ENCODE measurements at places on chromosomes 1 and 21.
A peak's percentile ranks its signal among the peaks of the same experiment; 100 is the strongest.

- H3K4me3 ChIP-seq, result no peak overlapping the region
- H3K27me3 ChIP-seq, result no peaks in the 10 kb centered on the region
- peaks cover 52% of the 10 kb centered on the region for H3K4me1 ChIP-seq
- no peaks in the 10 kb centered on the region for H3K36me3 ChIP-seq
Observed at GRCh38 chr21:34336245-34336644, 27.6 kb upstream of the KCNE2 start.

- H3K4me3 ChIP-seq, result no peak overlapping the region
- no peaks in the 10 kb centered on the region for H3K27me3 ChIP-seq
- no peaks in the 10 kb centered on the region for H3K36me3 ChIP-seq
- no peak for DNase-seq
- H3K4me1 ChIP-seq, result no peaks in the 10 kb centered on the region
Observed at GRCh38 chr1:154316704-154317103, 4.2 kb upstream of the AQP10 start.

DNA sequence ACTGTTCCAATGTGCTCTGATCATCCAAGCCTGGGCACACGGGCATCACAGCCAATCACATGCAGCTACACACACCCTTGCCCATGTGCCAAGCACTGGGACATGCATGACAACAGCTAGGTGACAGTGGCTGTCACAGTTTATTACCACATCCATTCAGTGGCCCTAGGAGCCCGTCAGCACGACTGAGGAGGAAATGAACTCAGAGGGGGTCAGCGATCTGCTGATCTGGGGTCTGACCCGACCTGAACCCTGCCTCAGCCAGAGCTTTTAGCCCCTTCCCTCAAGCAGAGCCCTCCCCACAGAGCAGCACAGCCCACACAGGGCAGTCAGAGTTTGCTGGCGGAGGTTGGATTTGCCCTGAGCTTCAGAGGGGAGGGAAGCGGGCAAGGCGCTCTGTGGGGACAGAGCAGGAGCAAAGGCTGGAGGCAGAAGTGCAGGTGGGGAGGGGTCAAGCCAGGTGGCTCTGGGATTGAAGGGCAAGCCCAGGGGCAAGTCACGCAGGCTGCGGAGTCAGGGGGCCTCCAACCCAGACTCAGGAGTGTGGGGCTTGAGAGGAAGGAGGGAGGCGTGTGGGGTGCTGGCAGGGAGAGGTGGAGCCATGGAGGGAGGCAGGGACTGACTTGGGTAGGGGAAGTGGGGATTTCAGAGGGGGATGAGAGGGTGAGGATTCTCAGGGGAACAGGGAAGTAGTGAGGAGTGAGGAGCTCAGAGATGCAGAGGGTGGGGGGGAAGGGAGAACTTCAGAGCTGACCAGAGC, 10.4 kb downstream of the SH3BGRL3 start:
- no peaks in the 10 kb centered on the region for H3K36me3 ChIP-seq
- H3K4me1 ChIP-seq, result no peaks in the 10 kb centered on the region
- H3K27ac ChIP-seq, result peak overlapping the region; percentile 12
- H3K27me3 ChIP-seq, result no peaks in the 10 kb centered on the region
- H3K4me3 ChIP-seq, result no peak overlapping the region
- DNase-seq, result no peak

- no peaks in the 10 kb centered on the region for H3K4me1 ChIP-seq
- H3K4me3 ChIP-seq, result no peak overlapping the region
- H3K27me3 ChIP-seq, result no peaks in the 10 kb centered on the region
- H3K27ac ChIP-seq, result no peak overlapping the region
Observed at GRCh38 chr1:227899820-227900449, 47.8 kb downstream of the WNT9A start.

DNA sequence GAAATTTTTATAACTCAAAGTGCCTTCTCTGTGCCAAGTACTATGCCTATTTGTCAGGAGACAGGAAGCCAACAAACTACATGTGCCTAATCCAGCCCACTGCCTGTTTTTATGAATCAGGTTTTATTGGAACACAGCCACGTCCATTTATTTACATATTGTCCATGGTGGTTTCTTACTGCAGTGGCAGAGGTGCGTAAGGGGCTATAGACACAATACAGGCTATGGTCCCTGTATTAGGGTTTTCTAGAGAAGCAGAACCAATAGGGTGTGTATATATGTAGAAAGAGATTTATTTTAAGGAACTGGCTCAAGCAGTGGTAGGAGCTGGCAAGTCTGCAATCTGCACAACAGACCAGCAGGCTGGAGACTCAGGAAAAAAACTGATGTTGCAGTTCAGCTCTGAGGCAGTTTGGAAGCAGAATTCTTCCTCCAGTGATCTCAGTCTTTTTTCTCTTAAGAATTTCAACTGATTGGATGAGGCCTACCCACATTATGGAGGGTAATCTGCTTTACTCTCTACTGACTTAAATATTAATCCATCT, 15.4 kb downstream of the PPIE start:
- H3K27ac ChIP-seq, result peak overlapping the region; percentile 77
- H3K27me3 ChIP-seq, result no peaks in the 10 kb centered on the region
- H3K4me3 ChIP-seq, result no peak overlapping the region
- H3K36me3 ChIP-seq, result peaks cover 85% of the 10 kb centered on the region

DNA sequence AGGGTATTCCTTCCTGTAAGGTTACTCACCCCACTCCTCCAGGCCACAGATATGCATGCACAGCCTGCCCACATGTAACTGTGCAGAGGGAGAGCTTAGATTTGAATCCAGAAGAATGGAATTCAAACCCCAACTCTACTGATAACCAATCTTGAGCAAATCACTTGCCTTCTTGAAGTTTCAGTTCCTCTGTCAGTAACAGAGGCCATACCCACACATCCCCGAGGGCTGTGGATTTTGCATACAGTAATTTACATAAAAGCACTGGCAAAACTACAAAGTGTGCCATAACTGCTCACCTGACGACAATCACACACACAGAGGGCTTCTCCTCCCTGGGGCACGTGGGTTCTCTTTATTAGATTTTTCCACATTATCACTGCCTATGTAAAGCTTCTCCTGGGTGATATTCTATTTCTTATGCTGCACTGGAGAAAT, 18.6 kb downstream of the CD247 start:
- H3K4me1 ChIP-seq, result no peaks in the 10 kb centered on the region
- H3K27ac ChIP-seq, result no peak overlapping the region
- no peak overlapping the region for H3K4me3 ChIP-seq
- no peaks in the 10 kb centered on the region for H3K27me3 ChIP-seq
- H3K36me3 ChIP-seq, result no peaks in the 10 kb centered on the region

- H3K4me3 ChIP-seq, result peak overlapping the region; percentile 62
- no peaks in the 10 kb centered on the region for H3K36me3 ChIP-seq
- DNase-seq, result no peak
- no peak overlapping the region for H3K27ac ChIP-seq
- no peaks in the 10 kb centered on the region for H3K27me3 ChIP-seq
Observed at GRCh38 chr1:16072616-16073484, 601 bp downstream of the FAM131C start.

- no peak overlapping the region for H3K4me3 ChIP-seq
- no peak overlapping the region for H3K27ac ChIP-seq
- no peaks in the 10 kb centered on the region for H3K27me3 ChIP-seq
- no peak for DNase-seq
Observed at GRCh38 chr1:76237211-76237610, 162.7 kb downstream of the ST6GALNAC3 start.

GRCh38 chr1:246837418-246838117, 94.2 kb downstream of the AHCTF1 start:
- no peaks in the 10 kb centered on the region for H3K4me1 ChIP-seq
- no peaks in the 10 kb centered on the region for H3K27me3 ChIP-seq
- H3K4me3 ChIP-seq, result no peak overlapping the region
- peaks cover 10% of the 10 kb centered on the region for H3K36me3 ChIP-seq

DNA sequence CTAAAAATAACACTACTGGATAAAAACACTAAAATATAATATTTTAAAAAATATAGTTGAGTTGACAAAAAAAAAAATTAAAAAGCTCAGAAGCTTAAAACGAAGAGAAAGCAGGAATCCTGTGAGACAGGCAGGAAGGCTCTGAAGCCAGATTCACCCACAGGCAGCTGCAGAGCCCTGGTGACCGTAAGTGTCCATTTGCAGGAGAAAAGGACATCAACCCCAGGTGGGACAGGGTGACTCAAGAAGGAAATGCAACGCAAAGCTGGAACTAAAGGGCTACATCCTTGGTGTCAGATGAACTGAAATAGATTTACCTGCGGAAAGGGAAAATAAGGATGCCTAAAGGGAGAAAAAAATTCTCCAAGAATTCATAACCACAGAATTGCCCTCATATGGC, 46.8 kb downstream of the USP24 start:
- H3K4me1 ChIP-seq, result no peaks in the 10 kb centered on the region
- H3K36me3 ChIP-seq, result peaks cover 14% of the 10 kb centered on the region
- DNase-seq, result no peak

- no peak for DNase-seq
- peaks cover 22% of the 10 kb centered on the region for H3K36me3 ChIP-seq
- H3K4me1 ChIP-seq, result no peaks in the 10 kb centered on the region
- H3K27ac ChIP-seq, result peak overlapping the region; percentile 40
- no peak overlapping the region for H3K4me3 ChIP-seq
Observed at GRCh38 chr21:33286600-33287456, 20.7 kb downstream of the IL10RB start.

All from ascending aorta (tissue), 2 donors.